ENCODE measurements at places on chromosomes 12 and 14.

- no peak for DNase-seq
Observed at GRCh38 chr12:84421103-84421502, 491.5 kb downstream of the SLC6A15 start.

GRCh38 chr14:26191671-26192070 lies 406.2 kb downstream of the NOVA1 start:
- DNase-seq = no peak

- no peak for DNase-seq
Observed at GRCh38 chr14:22311636-22312035, 277.4 kb downstream of the DAD1 start.

- no peak for DNase-seq
Observed at GRCh38 chr12:104299842-104300481, 3.6 kb upstream of the EID3 start.
